ENCODE measurements at places on chromosomes 11 and 22. TPM values are rescaled to one million over a fixed set of nuclear protein-coding genes. Genes with fewer than 3 reads are reported as not detected.

Gene RAG1
- total RNA-seq, result 0.32 TPM

Gene MOGAT2
- not detected for total RNA-seq

Gene OR2AG1
- total RNA-seq, result not detected

Gene PGA5
- total RNA-seq, result not detected

GRCh38 chr11:1293619-1294015 is 15.8 kb downstream of the TOLLIP start:
- DNase-seq, result no peak

GRCh38 chr22:30870451-30871345 is 97.9 kb downstream of the MORC2 start:
- DNase-seq, result no peak

- DNase-seq, result no peak
Observed at GRCh38 chr11:90766121-90766520, 543.3 kb upstream of the CHORDC1 start.

GRCh38 chr11:12540913-12541582 is 133.2 kb upstream of the TEAD1 start:
- peak; percentile 72 for DNase-seq

DNA sequence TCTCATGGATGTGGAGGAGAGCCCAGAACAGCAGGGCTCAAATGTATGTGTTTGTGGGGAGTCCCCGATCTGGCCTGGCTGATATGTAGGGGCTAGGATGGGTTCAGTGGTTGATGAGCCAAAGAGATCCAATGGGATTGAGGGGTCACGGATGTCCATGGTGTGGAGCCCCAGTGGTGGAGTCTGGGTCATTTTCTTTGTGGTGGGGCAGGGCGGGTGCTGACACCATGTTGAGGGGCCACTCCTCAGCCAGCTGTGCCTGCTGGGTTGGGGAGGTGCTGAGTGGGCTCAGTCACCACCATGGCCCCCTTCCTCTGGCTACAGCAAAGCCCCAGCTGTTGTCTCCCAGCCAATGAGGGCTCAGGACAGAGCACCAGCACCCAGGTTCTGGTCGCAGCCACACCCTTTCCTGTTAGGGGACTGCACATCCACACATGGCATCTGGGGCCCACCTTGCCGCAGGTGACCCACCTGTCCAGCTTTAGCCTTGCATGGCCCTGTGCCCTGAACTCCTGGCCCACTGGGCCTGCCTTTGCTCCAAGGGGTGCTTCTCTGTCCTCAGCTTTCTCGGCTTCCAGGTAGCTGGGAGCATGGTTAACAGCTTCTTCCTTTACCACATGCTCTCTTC is 3.2 kb upstream of the GNAZ start:
- no peak for DNase-seq

DNA sequence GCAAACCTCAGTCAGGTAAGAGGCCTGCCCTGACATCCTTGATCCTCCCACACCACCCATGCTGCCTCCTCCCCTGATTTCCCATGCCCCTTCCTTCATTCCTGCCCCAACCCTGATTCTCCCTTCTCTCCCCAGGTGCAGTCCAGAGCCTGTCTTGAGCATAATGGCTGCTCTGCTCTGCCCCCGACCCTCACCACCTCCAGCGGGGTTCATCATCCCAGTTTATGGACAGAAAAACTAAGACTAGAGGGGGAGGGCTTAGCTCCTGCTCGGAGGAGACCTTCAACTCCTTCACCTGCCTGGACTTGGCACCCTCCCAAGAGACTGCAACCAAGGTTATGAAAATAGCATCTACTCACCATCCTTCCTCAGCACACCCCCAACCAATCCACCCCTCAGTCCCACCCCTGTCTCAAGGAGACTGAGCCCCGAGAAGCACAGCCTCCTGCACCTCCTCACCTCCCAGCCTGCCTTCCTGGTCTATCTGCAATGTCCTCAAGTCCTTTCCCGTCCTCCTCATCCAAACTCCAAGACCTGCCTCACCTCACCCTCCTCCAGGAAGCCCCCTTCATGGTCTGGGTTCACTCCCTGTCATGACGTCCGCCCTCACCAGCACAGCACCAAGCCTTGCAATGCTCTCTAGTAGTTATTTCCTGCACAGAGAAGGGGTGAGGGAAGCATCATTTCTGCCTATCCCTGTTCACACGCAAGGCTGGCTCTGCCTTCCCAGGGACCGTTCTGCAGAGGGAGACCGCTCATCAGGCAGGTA is 103.1 kb downstream of the PDE2A start:
- DNase-seq, result no peak

- no peak for DNase-seq
Observed at GRCh38 chr11:109957000-109957399, 136.2 kb upstream of the ZC3H12C start.

- no peak for DNase-seq
Observed at GRCh38 chr11:88494848-88495247, 157.3 kb upstream of the CTSC start.

- no peak for DNase-seq
Observed at GRCh38 chr11:34416766-34417165, 22.0 kb upstream of the CAT start.

DNA sequence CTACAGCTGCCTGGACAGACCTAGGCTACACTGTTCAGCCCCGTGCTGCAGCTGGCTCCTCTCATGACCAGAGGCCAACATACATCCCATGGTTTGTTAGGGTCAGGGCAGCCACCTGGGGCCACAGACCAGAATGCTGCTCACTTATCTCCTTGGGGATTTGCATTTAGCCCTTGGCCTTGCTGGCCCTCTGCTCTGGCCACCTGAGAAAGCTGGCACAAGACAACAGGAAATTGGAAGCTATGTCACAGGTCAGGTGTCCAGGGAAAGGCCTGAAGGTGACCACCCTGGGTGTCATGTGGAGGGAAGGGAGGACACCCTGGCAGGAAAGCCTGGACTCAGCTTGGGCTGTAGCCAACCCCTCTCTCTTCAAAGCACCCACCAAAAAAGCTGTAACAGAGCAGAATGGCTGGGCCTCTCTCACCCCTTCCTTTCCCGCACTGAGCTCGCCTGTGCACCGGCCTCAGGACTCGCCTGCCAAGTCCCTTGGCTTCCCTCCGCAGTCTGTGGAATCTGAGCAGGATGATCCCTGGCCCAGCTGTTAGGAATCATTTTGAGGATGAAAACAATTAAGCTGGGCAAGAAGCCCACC is 86.3 kb downstream of the SNX19 start:
- DNase-seq, result no peak

DNA sequence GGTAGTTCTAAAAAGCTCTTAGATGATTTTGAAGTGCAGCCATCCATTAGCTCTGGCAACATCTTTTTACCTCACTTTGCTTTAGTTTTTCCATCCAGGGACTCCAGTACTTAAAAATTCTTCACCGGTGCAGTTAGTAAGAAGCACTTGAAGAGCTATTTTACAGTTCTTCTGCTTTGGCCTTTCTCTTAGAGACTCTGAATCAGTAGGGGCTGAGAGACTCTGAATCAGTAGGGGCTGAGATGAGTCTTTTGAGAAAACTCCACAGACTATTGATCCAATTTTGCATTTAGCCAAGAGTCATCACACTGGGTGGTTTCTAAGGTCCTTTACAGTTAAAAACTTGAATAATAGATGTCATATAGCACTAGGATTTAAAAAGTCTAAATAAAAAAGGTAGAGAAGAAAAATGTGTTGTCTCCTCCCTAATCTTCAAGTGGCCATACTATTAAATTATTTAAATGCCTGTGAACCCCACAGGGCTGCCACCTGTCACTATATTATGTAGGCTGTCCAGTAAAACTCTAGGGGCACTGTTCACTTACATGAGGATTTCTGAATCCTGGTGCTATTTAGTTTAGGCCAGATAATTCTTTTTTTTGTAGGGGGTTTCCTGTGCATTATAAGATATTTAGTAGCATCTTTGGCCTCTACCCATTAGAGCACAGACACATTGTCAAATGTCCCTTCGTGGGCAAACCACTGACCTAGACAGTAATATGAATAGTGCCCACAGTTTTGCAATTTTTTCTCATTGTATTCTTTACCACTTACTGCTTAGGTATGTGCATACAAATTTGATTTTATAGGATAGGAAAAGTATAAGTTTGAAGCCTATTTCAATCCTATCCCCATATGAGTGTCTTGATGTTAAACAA is 26.3 kb upstream of the HIKESHI start:
- DNase-seq, result no peak

GRCh38 chr22:23591201-23591791 is 11.2 kb upstream of the IGLL1 start:
- peak; percentile 70 for DNase-seq

DNA sequence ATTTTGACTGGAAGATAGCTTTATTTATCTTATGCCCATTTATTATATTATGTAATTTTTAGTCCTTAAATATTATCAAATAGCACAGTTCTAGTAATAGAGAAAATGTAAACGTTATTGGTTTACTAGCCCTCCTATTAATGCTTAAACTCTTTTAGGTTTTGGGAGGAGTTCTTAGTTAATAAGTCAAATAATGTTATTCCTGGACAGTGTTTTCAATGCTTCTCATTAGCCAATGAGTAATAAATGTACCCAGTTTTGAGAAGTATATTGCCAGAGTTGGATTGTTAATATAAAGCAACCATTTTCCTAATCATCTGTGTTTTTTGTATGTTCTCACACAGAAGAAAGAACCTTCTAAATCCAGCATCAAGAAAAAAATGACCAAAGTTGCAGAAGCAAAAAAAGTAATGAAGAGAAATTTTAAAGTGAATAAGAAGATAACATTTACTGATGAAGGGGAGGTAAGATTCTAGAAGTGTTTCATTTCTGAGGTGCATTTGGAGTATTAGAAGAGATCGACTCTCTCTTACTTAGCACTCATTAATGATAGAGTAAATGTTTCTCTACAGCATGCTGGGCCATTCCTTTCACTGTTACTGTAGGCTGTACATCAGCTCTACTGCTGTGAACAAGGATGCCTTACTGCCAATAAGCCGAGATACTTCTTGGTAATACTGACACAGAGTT is 173.4 kb downstream of the DDX10 start:
- DNase-seq, result no peak

DNA sequence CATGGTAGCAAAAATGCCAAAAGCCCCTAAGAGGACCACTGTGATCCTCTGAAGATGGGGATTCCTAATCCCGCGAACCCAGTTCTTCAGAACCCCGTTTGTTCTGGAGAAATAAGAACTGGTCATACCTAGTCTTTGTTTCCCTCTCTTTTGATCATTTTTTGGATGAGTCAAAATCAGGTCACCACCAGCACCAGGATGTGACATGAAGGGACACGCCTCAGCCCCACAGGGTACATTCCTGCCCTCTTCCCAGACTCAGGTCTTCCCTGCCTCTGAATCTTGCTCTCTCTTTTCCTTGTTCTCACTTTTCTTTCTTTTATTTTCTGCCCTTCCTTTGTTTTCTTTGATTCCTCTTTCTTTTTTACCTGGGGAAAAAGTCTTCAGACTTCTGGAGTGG is 14.6 kb upstream of the ANO1 start:
- no peak for DNase-seq

- DNase-seq, result peak; percentile 46
Observed at GRCh38 chr11:69611548-69612526, 29.1 kb upstream of the CCND1 start.

GRCh38 chr11:46874586-46874985 is 28.5 kb upstream of the CKAP5 start:
- no peak for DNase-seq

DNA sequence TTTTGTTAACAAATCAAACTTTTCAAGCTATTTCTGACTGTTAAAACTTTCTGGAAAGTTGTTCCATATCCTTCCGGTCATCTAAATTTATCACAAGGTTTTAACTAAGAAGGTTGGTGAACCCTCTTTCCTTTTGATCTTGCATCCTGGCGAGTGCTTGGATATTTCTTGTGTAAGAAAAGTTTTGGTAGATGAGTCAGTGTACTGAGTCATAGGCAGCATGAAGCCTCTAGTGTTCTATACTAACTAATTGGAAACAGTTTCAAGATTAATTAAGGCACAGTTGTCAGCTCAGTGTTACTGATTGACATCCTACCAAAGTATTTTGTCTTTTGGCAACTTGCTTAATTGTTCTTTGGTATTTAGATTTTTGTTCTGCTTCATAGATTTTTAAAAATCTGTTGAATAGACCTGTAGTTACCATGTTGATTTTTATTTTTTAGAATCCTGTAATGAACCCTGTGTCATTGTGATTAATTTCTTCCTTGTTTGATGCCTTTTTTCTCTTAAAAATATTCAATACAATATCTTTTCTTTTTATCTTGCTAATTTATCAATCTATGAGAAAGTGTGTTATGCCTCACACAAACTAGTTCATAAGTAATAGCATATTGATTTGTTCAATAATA is 38.0 kb downstream of the METTL15 start:
- DNase-seq, result peak; percentile 91

GRCh38 chr11:61917334-61918109 is at the start of gene RAB3IL1:
Gene RAB3IL1, minus strand, starts transcription at chr11:61917566. Its CDS starts 199 bp downstream, at chr11:61917367.
- peak; percentile 50 for DNase-seq

GRCh38 chr11:134139873-134140331 is 71.0 kb downstream of the JAM3 start:
- DNase-seq, result peak; percentile 86

DNA sequence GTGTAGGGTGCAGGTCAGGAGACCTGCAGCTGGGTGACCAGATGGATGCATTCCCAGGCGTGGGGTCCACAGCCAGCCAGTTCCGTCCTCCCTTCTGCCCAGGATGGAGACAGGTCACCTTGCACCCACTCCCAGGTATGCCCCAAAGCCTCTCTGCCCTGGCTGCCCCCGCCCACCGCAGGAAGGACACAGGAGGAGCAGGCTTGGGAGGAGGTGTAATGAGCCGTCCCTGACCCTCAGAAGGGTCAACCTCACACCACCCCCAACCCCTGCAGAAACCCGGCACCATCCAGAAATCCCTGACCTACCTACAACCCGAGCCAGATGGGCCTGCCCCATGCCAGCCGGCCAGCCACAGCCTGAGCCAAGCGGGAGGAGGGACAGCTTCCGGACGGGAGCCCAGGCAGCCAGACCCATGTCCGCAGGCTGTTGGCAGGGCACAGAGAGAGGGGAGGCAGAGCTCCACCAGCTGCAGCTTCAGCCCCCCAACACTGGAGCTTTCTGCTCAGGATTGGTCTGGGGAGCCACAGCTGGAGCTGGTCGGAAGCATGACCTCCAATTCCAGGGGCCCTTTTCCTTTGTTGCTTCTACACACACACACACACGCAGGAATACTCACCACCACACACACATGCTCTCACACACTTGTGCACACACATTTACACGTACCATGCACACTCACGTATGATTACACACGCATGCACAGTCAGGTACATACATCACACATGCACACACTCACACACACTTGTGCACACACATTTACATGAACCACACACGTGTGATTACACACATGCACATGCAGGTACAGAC is 5.3 kb downstream of the IFITM10 start:
- no peak for DNase-seq

- DNase-seq, result no peak
Observed at GRCh38 chr11:19117760-19118097, 761 bp downstream of the ZDHHC13 start.

DNA sequence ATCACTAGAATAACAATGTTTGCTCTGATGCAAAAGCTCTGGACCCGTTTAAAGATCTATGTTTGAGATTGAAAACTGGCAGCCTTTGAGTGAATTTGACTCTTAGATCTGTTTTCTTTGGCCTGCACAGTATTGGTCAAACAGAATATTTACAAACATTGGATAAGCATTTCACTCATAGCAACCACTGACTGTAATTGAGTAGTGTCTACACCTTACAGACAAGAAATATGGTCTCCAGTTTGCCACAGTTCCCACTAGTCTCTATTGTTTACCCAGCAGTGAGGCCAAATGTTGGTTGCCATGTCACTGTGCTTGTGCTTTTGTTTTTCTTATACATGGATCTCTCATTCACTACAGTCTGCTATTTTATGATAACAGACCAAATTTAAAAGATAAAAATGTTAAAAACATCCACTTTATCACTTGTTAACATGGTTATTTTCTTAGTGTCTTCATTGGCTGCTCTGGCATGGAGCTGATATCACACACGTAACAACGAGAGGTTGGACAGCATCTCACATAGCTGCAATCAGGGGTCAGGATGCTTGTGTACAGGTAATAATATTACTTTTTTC is 12.2 kb downstream of the ANKRD42 start:
- DNase-seq, result peak; percentile 14
